ENCODE measurements at places on chromosomes 11 and 22.

DNA sequence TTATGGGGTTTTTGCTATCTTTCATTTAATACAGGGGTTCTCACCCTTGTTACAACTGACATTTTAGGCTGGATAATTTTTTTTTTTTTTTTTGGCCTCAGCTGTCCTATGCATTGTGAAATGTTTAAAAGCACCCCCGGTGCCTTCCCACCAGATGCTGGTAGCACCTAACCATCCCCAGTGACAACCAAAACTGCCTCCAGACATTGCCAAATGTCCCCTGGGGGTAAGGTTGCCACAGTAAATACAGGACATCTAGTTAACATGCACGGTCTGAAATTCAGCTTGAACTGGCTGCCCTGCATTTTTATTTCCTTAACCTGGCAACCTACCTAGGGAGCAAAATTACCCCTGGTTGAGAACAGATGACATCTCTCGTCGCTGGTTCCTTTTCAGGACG is 72.4 kb downstream of the CYTH4 start:
- DNase-seq: no peak

- no peak for DNase-seq
Measured at GRCh38 chr22:29907753-29908515, 25.0 kb downstream of the MTMR3 start.

- DNase-seq: no peak
Measured at GRCh38 chr22:19061471-19062138, 60.6 kb downstream of the DGCR2 start.

DNA sequence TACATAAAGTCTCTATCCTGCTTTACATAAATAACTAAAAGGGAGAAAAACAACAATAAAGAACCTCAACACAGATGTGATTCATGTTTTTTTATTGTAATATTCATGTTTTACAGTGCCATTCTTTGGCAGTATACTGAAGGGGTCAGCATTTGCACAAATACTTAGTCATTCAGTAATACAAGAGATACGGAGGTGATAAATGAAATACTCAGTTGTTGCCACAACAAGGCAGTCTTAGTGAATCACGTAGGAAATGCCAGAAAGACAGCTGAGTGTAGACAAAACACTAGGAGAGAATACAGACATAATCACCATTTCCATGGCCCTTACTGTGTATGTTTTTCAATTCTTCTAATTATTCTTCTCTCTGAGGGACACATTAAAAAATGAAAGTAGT is 910.4 kb downstream of the METTL15 start:
- no peak for DNase-seq

DNA sequence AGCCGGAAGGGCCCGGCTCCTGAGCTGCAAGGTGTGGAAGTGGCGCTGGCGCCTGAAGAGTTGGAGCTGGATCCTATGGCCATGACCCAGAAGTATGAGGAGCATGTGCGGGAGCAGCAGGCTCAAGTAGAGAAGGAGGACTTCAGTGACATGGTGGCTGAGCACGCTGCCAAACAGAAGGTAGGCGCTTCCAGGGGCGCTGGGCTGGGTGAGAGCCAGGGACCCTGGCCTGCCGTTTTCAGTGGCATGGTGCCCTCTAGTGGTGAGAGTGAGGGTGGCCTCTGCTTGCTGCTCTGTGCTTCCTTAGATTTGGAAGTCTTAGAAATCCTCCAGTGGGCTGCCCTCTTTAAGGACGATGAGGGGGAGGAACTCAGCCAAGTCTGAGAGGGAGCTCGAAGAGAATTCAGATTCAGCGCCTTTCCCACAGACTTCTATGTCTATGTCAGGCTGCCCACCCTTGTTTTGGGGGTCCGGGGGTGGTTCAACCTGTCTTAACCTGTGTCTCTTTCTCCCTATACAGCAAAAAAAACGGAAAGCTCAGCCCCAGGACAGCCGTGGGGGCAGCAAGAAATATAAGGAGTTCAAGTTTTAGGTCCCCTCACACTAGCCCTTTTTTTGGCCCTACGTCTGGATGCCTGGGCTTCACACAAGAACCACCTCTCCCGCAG is 1.8 kb upstream of the PACS1 start:
- peak; percentile 64 for DNase-seq

- peak; percentile 10 for DNase-seq
Measured at GRCh38 chr11:72471005-72471898, 36.9 kb upstream of the CLPB start.

GRCh38 chr22:28444659-28445058 is 235.0 kb downstream of the TTC28 start:
- no peak for DNase-seq

- no peak for DNase-seq
Measured at GRCh38 chr11:123292647-123293046, 97.6 kb upstream of the CLMP start.

DNA sequence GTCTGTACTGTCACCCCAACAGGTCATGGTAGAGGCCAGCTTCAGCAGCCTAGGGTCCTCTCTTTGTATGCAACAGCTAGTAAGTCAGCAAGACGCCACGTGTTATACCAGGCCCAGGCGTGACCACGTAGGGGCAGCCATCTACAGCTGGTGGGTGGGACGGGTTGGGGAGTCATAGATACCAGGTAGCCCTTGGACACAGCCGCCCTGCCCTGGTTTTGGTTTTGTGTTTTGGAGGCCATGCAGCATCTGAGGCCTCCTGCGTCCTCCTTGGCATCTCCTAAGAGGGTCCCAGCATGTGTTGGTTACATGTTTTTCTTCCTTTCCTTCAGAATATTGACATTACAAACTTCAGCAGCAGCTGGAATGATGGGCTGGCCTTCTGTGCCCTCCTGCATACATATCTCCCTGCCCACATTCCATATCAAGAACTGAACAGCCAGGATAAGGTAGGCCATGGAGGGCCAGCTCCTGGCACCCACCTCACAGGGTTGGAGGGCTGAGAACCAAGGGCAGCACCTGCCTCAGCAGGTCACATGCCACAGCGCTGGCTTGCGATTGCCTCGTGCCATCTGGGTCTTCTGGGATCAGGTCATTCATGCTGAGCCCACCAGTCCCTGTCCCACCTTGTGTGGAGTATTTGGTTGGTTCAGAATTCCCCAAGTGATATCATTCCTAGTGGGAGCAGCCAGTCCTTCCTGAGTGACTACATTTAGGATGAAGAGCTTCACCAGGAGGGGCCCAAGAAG is 16.0 kb upstream of the ADORA2A start:
- no peak for DNase-seq

DNA sequence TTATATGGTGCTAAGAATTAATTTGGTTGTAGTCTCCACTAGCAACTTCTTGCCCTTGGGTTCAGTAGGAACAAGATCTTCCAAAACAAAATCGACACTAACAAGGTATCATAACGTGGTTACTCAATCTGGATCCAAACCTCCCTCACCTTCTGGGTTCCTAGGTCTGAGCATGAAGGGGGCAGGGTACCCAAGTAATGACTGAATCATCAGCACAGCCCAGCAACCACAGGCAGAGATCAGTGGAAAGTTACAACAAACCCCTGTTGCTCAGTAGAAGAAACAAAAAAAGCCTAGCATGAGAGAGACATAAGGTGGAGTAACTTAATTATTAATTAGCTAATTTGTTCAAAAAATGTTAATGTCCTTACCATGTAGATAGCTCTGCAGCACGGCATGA is 221.4 kb downstream of the BLID start:
- no peak for DNase-seq

GRCh38 chr11:62116451-62116850 is 7.4 kb upstream of the INCENP start:
- no peak for DNase-seq

GRCh38 chr11:71255323-71255722 is 2.9 kb upstream of the SHANK2 start:
- DNase-seq: no peak

GRCh38 chr22:48321986-48322545 is 1505.6 kb downstream of the BRD1 start:
- no peak for DNase-seq

DNA sequence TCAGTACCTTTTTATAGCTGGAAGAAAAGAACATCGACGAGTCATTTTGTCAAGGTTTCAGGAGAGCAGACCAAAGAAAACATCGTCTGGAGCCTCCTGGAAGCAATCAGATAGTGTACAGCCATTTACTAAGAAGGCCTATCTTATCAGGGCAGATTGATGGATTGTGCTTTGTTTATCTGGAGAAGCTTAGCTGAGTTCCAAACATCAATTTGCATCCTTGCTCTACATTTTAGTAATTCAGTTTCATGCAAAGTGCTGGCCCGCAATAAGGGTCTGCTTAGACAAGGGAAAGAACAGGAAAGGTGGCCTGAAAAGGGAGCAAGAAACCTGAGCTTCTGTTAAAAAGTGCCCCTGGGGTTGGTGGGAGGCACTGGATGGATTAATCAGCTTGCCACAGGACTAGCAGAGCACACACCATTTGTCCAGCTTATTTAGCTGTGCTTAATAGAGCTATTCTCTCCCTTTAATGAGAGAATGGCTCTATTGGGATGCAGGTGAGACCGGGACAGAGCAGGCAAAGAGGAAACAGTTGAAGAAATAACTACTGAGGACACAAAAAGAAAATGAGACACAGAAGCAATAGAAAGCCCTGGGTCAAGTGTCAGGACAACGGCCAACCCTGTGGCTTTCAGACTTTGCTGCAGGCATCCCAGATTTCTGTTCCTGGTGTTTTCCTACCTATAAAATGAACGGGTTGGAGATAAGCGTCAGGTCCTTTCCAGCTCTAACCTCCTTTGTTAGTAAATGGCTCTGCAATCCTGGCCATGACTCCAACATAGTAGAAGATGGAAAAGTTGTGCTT is 122.1 kb upstream of the TTC12 start:
- DNase-seq: no peak

GRCh38 chr11:120890609-120891320 is 133.1 kb upstream of the TBCEL start:
- DNase-seq: no peak

DNA sequence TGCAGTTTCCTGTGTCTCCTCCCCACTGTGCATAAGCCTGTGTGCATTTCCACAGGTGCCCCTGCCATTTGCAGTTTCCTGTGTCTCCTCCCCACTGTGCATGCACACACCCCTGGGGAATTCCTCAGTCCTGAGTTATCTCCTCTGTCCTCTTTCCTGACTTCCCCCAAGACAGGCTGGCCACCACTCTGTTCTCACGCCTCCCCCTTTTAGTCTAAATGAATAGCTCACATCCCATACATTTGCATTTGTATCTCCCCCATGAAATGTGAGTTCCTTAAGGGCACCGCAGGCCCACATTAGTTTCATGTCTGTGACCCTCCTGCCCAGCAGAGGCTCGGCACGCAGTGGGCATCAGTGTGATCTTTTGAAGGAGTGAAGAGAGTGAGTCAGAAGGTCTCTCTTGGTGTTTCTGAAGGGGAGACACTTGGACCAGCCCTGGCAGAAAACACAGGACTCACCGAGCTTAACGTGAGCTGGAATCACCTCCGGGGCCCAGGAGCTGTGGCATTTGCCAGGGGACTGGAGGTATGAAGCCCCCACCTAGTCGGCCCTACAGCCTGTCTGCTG is 6.2 kb downstream of the LRRC74B start:
- no peak for DNase-seq

- no peak for DNase-seq
Measured at GRCh38 chr22:38270091-38270992, 2.5 kb downstream of the TMEM184B start.

DNA sequence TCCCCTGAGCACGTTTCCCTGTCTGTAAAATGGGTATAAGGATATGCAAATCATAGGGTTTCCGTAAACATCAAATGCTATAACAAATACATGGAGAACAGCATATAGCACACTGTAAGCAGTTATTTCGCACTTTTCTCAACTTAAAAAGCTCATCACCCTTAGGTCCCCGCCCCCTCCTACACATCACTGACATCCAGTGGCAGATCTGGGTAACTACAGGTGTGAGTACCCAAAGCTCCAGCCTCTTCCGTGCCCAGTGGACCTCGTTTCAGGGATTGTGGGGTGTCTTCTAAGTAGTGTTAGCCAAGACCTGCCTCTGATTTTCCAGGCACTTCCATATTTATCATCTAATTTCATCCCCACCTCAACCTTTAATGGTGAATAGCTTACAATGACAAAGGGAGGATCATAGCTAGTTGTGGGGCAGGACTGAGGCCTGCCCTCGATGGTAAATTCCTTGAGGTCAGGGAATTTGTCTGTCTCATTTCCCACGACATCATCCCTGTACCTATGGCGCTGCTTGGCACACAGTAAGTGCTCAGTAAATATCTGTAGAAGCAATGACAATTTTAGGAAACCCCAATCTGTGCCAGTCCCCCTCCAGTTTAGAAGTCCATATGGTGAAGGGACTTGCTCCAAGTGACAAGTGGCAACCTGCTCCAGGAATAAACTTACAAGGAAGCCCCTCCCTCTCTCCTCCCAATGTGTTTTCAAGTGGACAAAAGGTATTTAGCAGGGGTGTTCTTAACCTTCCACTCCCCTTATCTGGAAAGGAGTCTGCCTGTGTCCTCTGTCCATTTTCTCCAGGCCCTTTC is 340.5 kb downstream of the TENM4 start:
- no peak for DNase-seq

- no peak for DNase-seq
Measured at GRCh38 chr11:35083181-35083430, 55.9 kb upstream of the CD44 start.

- no peak for DNase-seq
Measured at GRCh38 chr11:1763336-1763795, 361 bp downstream of the CTSD start.

GRCh38 chr11:59266491-59266890 is 53.8 kb upstream of the MPEG1 start:
- DNase-seq: no peak

DNA sequence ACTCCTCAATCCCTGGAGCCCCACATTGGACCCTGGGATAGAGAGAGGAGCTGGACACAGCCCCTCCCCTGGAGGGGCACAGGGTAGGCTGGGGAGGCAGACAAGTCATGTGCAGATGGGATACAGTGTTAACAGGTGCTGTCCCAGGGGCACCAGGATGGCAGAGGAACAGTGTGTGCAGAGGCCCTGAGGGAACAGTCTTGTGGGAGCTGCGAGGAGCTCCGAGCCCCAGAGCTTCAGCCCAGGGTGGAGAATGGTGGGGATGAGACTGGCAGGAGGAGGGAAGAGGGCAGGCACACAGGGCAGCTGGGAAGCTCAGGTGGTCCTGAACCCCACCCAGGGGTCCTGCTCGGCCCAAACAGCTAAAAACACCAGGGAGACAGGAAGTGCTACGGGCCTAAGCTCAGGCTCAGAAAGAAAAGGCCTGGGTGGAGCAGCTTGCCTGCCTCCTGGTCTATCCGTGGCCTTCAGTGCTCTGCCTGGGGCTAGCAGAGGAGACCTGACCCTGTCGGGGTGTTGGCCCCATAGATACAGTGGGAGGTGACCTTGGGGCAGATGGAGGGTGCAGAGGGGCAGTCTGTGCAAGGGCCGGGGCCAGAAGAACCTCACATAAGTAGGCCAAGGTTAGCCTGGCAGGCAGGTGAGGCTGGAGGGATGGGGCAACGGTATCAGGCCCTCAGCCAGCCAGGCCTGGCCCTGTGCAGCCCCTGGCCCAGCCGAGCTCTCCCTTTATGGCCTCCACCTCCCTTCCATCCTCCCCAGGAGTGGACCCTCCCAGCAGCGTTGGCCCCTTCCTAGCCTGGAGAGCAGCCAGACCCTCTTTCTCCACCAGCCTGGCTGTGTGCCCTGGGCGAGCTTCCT is 15.4 kb downstream of the CAPN5 start:
- DNase-seq: no peak

DNA sequence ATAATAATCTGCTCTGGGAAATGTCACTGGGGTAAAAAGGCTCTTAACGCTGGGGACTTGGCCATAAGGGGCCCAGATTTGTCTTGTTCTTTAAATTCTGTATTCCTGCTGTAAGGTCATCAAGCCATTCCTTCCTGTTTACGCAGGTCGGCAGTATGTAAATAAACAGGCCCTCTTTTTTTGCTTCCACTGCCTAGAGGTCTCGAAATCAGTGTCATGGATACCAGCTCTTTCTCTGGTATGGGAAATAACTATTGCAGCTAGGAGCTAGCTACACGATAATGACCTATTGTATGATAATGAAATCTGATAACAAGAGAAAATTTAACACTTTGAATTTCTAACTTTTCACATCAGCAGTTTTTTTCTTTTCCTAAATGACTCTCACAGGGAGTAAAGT is 209.2 kb upstream of the NARS2 start:
- no peak for DNase-seq

Measured in activated CD8-positive, alpha-beta memory T cell treated with anti-CD3 and anti-CD28 coated beads for 48 hours (primary cell).